DMS53 (cell line): ENCODE measurements at places on chromosomes 5 and 9.

GRCh38 chr9:96068511-96068910, 193.0 kb downstream of the ERCC6L2 start:
- no peak for DNase-seq

DNA sequence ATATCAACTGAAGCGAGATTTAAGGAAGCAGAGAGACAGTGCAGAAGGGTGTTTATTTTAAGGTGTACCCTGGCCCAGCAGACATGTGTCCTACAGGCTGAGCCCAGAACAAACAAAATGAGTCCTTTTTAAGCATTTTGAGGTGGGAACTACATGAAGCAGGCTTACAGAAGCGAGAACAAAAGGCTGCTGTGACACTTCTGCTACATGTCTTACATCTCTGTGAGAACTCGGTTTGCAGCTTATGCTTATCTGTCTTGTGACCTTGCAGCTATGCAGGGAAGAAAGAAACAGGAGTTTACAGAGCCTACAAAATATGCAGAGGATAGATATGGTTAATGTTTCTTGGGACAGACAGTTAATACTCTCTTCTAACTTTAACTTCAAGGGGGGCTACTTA, 295.9 kb downstream of the CEMIP2 start:
- no peak for DNase-seq

DNA sequence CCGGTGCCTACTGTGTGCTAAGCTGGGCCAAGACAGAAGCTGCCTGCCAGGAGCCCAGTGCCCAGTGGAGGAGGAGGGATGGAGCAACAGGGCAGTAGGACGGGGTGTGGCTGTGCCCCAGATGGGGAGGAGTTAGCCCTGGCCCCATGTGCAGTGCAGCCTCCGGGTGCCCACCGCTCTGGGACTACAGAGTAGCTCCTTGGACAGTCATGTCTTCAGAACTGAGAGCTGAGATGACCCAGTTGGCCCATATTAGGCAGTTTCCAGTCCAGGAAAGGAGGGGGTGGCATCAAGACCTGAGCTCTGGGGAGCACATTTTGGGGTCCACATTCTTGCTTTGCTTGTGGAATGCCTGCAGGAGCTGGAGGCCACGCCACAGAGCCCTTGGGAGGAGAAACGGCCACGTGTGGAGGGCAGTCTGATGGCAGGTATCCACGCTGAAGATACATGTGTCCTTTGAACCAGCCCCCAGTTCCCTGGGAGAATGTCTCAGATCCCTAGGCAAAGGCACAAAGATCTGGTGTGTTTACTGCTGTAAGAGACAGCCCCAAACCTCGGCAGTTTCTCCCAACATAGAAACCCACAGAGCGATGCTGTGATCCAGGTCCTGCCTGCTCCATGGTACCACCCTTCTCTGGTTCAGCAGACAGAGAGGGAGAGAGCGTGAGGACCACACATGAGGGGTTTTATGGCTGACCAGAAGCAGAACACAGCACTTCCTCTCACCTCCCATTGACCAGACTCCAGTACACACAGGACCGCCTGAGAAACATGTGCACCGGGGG, 46.8 kb upstream of the FCN1 start:
- no peak for DNase-seq

DNA sequence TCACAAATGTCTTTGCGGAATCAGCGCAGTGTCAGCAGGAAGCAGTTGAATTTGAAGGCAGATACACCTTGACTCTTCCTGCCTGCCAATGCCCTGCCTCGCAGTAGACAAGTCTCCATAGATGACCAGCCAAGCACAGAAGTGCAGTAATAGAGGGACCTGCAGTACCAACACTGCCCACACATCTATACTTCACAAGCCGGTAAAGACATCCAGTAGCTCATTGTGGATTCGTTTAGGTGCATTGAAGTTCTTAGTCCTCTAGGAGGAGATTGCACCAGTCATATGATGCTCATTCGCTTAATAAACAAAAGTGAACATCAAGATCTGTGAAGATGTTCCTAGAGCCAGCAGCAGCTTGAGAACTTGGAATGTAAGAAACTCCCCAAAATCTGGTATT, 7.1 kb upstream of the IFNA2 start:
- DNase-seq: peak; percentile 67

GRCh38 chr5:110736753-110737152, 2.1 kb upstream of the SLC25A46 start:
- DNase-seq: no peak

- no peak for DNase-seq
These were observed 141.4 kb upstream of the PIK3R1 start for GRCh38 chr5:68074048-68074632.

DNA sequence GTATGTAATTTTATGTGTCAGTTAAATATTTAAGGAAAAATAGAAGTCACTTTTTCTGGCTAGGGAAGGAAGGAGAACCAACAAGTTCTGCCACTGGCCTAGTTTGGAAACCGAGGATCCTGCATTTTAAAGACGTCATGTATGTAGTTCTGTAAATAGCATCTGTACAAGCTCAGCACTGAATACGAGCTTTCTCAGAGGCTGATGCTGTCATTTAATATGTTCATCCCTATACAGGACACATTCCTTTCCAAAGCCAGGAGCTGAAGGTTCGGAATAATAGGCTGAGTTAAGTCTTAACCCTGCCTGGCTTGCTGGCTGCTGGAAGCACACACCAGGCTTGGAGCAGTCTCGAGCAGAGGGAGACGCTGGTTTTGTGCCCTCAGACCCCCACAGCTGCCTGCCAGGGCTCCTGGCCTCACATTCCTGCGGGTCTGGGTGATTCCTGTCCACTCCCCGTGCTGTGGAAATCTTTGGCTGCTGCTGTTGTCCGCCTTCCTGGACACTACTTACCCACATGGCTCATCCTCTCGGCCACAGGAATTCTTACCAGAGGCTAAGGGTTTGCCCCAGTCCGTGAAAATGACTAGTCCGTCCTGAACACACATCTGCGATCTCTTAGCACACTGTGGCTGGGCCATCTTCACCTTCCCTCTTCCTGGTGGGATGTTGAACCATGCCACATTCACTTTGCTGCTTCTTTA, 36.6 kb downstream of the SLC46A2 start:
- DNase-seq: no peak

DNA sequence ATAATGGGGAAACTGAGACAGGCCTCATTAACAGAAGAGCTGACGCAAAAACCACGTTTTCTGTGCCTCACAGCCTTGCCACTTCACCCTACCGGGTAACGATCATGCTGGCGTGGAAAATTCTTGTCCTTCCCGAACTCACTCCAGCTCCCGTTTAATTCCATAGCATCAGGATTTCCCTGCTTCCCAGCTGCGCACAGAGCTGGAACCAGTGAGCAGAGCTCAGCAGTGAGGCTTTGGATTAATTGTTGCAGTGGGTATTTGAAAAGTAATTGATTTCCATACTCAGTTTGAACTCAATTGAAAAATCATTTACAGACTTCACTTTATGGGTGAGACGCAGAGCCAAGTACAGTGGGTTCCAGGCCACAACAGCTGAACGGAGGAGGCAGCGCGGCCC, 199.0 kb upstream of the ADAMTS16 start:
- no peak for DNase-seq

GRCh38 chr9:110241858-110242321, 14.4 kb downstream of the TXN start:
- DNase-seq: peak; percentile 43

- DNase-seq: no peak
These were observed 28.1 kb downstream of the TARS1 start for GRCh38 chr5:33468775-33469435.

DNA sequence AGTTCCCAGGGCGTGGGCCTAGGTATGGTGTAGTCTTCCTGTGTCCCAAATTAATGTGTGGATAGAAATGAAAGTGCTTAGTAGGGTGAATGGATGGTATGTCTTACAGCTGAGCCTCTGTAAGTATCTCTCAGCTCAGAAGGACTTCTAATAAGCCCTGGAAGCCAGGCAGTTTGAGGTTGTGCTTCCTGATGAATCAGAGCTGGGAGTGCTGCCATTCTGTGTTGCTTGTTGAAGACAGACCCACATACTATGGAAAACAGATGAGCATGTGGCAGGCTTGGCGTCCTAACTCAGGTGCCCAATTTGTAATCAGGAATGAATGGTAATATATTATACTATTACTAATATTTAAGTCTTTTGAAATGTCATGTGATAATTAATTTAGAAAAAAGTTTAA, 69.8 kb downstream of the CMYA5 start:
- DNase-seq: no peak

- DNase-seq: no peak
These were observed 21.5 kb downstream of the SECISBP2 start for GRCh38 chr9:89339807-89340206.

DNA sequence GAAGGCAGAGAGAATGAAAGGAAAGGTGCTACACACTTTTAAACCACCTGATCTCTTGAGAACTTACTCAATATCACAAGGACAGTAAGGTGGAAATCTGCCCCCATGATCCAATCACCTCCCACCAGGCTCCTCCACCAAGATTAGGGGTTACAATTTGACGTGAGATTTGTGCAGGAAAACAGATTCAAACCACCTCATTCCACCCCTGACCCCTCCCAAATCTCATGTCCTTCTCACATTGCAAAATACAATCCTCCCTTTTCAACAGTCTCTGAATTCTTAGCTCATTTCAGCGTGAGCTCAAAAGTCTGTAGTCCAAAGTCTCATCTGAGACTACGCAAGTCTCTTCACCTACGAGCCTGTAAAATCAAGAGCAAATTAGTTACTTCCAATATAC, 768.3 kb upstream of the COX7C start:
- DNase-seq: no peak

DNA sequence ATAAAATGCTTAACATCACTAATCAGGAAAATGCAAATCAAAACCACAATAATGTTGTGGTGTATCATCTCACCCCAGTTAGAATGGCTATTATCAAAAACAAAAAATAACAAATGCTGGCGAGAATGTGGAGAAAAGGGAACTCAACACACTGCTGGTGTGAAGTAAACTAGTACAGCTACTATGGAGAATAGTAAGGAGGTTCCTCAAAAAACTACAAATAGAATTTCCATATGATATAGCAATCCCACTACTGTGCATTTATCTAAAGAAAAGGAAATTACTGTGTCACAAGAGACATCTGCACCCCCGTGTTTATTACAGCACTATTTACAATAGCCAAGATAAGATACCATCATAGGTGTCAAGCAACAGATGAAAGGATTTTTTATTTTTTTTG, 214.5 kb upstream of the RASA1 start:
- DNase-seq: no peak

DNA sequence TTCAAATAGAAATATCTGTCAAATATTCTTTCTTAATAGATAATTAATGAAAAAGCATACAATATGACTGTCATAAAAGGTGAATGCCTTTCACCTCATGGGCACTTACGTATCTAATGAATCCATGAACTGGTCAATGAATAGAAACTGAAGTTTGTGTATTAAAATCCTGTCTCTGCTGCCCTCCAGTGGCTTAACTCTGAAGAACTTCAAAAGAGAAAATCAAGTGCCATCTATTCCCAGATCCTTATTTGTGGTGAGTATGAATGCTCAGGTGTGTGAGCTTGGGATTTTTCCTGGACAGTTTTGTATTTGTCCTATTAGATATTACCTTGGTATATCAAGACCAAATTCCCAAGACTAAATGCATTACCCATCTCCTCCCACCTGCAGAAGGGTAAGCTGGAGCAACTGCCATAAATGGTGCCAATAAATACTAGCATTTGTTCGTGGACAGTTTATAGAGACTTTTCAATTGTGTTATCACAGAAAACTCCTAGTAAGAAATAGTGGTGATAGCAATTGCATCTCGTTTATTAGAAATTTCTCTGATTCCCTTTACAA, 44.0 kb upstream of the SVEP1 start:
- peak; percentile 73 for DNase-seq

- DNase-seq: peak; percentile 51
These were observed 5.6 kb upstream of the GZMA start for GRCh38 chr5:55096861-55097260.

GRCh38 chr5:179122411-179123108, 62.4 kb downstream of the ZNF354C start:
- DNase-seq: no peak
